ENCODE measurements at places on chromosomes 6 and 20. TPM values are rescaled to one million over a fixed set of nuclear protein-coding genes. Genes with fewer than 3 reads are reported as not detected.

The PRDM1 gene
- 2.1 TPM for polyA plus RNA-seq

DNA sequence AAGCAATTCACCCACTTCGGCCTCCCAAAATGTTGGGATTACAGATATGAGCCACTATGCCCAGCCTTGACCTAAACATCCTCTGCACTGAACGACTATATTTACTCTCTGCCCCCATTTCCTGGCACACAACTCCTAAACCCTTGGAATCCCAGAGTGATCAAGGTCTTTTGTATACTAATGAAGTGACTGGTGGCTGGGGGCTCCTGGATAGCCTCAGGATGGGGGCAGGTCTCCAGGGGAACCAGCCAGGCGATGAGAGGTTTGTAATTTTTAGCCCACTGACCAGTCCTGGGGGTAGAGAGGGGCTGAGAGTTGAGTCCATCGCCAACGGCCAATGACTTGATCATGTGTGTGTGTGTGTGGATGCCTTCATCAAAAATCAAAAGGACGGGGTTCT lies 71.1 kb downstream of the FAM50B start:
- no peak for DNase-seq

DNA sequence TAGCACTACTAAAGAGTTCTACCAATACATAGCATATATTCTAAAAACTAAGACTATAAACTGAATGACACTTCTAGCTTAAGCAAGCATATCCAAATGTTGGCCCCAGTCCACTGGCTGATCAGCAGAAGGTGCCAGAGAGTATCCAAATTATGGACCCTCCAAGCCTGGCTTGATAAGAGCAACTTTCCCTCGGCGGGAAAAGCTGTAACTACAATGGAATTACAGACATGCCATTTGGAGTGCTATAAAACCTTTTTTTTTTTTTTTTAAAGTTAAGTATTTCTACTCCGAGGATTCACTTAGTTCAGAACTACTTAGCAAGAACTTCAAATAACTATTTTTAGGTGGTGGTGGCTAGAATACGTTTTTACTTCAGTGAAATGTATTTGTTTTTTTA lies 94.6 kb downstream of the EPB41L2 start:
- DNase-seq = no peak

DNA sequence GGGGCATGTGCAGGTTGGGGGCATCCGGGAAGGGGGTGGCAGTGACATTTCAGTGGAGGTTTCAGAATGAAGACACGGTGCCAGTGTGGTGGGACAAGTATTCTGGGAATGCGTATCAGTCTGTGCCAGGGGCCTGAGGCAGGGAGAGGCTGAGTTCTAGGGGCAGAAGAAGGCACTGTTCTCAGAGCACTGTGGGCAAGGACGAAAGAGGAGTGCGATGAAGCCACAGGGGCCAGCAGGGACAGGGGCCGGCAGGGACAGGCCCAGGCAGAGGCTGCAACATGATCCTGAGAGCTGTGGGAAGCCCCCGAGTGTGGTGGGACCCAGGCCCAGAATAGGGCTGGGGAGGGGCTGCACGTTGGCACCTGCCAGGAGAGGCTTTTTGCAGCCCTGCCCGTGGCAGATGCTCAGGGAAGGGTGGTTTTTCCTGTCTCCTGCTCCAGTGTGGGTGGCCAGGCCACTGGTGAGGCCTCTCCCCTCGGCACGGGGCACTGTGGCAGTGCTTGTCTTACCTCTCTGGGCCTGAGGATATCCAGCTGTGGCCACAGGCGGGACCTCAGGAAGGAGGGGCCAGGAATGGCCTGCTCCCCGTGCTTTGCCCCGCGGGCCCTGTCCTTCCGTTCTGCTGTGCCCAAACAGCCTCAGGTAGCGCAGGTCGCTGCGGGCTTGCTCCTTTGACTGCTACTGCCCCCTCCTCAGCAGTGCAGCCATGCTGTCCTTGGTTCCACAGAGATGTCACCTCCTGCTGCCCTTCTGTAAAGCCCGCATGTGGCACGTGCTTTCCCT lies 10.0 kb downstream of the ENTPD6 start:
- DNase-seq = no peak

DNA sequence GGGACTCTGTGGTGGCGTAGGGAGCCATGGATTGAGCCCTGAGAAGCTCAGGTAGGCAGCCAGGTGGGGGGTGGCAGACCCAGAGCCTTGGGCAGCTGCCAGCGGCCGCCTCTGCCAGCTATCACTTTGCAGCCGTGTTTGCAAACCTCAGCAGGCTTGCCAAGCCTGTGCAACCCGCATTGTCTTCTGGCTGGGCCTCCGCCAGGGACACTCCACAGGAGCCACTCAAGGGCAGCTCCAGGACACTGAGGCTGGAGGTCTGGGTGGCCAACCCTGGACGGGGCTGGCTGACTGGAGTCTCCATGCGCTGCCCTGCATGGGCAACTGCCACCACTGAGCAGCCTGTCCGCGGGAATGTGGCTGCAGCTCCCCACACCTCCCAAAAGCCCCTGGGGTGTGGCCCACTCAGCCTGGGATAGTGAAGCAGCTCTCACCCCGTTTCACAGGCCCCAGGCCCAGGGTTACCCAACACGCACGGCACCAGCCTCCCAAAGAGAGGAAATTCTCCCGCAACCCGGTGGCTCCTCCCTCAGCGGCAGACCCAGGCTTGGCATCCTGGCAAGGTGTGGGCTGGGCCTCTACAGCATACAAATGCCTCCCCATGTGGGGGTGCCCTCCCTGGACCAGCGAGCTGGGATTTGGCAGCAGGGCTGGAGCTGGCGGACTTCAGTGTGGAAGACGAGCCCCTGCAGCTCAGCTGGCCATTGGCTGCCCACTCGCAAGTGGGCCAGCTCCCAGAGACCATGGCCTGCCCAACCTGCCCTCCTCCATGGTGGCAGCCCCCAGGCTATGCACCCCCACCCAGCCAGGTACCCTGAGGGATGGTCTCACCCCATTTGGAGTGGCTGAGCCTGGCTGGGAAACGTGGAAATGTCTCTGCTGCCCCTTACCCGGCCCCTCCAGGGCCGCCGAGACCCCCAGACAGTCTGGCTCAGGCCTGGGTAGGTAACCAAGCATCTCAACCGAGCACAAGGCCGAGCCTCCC lies 2.9 kb downstream of the CHRNA4 start:
- no peak for DNase-seq

DNA sequence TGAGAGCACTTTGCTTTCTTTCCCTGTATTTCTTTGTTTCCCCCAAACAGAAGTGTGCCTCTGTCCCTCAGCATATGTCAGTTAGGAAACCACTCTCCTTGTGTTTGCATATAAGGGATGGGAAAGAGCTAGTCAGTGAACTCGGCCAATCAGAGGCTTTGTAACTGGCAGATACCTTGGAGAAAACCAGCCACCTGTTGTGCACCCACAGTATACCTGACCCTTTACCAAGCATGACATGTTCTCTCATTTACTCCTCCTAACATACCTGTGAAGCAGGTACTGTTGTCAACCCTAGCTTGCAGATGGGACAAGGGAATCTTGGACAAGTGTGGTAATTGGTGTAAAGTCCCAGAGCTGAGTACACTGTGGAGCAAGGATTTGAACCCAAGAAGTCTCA lies 96.1 kb upstream of the FAM8A1 start:
- no peak for DNase-seq

The ZNF391 gene
- 14.6 TPM for polyA plus RNA-seq

The YWHAB gene
- 213 TPM for polyA plus RNA-seq

- DNase-seq = no peak
These were observed 92.2 kb upstream of the HIVEP1 start for GRCh38 chr6:11919771-11920440.

GRCh38 chr6:4359108-4359730 lies 223.8 kb upstream of the ECI2 start:
- DNase-seq = no peak

- no peak for DNase-seq
These were observed 269.9 kb downstream of the UST start for GRCh38 chr6:149016716-149017115.

GRCh38 chr20:17556837-17557674 lies 12.8 kb upstream of the DSTN start:
- DNase-seq = no peak

The ANKRD66 gene
- not detected for polyA plus RNA-seq

DNA sequence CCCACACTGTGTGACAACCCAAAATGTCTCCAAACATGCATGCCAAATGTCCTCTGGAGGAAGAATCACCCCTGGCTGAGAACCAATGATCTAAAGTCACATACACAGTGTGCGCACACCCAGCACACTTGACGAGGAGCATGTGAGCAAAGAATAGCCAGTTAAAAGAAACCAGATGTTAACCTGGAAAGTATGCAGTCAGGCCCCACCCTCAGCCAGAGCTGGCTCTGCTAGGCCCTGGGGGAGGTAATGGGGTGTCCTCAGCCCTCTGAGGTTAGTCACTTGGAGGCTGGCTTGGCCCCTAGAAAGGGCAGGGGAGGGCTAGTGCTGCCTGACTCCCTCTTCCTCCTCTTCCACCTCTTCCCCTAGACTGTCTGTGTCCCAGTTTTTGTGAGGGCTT lies 15.2 kb upstream of the GUCA1A start:
- no peak for DNase-seq

The NDRG3 gene
- polyA plus RNA-seq = 31.6 TPM

DNA sequence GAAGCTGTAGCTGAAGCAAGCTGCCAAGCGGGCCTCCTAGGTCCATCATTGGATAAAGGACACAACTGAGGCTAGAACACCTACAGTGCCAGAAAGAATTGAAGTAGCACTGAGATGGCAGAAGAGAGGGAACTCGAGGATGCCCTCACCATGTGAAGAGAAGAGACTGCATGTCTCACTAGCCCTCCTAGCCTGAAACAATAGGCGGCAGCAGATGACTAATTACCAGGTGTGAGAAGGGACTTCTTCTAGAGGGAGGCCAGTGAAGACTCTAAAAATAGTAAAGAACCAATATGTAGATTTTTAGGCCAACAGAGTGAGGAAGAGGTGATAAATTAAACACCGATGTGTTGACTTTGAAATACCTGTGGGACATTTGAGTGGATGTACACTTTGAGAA lies 50.3 kb downstream of the LGSN start:
- DNase-seq = no peak

DNA sequence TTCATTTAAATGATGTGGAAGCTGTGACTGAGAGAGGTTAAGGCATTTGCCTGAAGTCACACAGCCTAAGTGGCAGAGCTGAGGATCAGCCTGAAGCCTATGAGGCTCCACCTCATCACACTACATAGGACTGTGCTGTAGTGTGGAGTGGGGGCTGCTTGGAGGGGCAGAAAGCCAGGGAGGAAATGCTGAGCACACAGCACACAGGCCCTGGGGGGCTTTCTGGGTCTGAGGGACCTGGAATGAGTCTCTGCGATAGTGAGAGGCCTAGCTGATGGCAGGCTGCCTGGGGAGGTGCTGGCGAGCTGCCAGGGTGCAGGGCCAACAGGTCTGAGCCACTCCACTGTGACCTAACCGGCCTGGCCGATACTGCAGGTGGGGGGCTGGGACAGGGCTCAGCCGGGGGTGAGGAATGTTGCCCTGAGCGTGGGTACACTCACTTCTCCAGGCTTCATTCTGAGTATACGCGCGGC lies 2.2 kb upstream of the ARHGAP40 start:
- DNase-seq = peak; percentile 40

DNA sequence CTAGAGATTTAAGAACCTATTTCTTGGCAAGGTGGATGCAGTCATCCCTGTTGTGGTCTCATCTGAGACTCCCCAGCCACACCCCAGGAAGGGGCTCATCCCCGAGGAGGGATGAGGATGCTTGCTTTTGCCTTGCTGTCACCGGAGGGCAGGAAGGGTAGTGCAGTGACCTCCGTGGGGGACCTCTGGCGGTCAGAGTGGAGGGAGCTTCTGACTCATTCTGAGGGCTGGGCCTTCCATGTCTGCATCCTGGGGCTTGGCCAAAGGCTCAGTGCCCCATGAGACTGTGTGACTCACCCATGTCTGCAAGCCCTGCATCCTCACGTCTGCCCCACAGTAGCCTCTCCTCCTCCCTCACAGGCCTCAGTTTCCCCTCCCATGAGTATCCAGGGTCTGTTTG lies 38.7 kb downstream of the UQCC2 start:
- no peak for DNase-seq
